NCI-H2029 (cell line): ENCODE measurements at places on chromosomes 16 and 17.

- DNase-seq, result no peak
Observed at GRCh38 chr17:17552351-17553216, 38.9 kb downstream of the PEMT start.

GRCh38 chr17:65664266-65664665 is 102.8 kb upstream of the AXIN2 start:
- no peak for DNase-seq

- no peak for DNase-seq
Observed at GRCh38 chr17:36546418-36547093, 1.8 kb downstream of the GGNBP2 start.

GRCh38 chr17:61245706-61246135 is 153.9 kb upstream of the TBX2 start:
- no peak for DNase-seq

GRCh38 chr17:42025936-42026335 is 6.0 kb downstream of the NKIRAS2 start:
- no peak for DNase-seq

DNA sequence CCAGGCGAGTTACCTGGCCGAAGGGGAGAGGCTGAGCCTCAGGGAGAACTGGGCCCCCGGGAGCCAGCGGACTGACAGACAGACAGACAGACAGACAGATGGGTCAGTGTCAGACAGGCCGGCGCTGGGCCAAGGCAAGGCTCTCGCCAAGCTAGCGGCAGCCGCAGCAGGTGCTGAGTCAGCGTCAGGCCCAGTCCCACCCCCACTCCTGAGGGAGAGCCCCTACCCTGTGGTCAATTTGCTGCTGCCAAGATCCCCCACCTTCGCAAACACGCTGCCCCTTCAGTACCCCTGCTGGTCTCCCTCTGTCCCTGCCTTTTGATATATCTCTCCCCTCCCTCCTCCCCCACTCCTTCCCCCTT is 1.5 kb downstream of the FGF11 start:
- DNase-seq, result no peak

GRCh38 chr16:13767215-13767614 is 152.7 kb upstream of the ERCC4 start:
- DNase-seq, result no peak

- peak; percentile 55 for DNase-seq
Observed at GRCh38 chr17:72978593-72979218, 113.8 kb downstream of the SLC39A11 start.

GRCh38 chr16:83215406-83216001 is 588.7 kb downstream of the CDH13 start:
- no peak for DNase-seq

DNA sequence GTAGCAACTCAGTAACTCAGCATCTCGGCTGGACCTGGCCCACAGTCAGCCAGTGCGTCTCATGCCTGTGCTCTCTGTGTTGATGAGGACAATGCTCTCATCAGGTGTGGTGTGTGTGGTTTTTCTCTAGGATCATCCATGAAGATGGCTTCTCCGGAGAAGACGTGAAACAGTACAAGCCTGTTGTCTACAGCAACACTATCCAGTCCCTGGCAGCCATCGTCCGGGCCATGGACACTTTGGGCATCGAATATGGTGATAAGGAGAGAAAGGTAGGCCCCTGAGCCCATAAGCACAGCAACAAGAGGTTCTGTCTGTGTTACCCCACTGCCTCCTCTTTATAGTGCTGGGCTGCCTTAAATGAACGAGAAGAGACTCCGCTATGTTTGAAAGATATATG is 84.5 kb downstream of the GNAO1 start:
- DNase-seq, result no peak

DNA sequence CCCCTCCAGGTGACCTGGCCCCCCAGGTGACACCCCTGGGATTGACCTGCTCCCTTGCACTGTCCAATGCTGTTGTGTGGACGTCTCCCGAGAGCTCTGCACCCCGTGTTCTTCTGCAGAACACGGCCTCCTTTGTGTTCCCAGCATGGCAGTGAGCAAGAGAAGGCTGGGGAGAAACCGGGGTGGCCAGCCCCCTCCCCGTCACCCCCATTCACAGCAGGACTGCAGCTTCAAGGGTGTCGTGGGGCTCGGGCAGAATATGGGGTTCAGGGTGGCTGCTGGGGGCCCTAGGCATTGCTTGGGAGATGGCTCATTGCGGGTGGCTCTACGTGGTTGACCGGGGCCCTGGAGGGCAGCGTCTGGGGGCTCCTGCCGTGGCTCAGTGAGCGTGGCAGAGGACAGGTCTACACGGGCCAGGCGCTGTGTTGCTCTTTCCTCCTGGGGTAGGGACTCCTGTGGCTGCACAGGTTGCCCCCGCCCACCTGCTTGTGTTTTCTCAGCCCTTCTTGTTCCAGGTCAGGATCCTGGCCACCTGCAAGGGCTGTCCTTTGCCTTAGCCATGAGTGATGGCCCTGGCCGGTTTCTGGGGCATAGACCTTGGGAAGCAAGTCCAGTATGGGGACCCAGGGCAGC is 12.5 kb downstream of the GSE1 start:
- DNase-seq, result no peak

- DNase-seq, result no peak
Observed at GRCh38 chr17:78550464-78550863, 26.7 kb downstream of the DNAH17 start.

DNA sequence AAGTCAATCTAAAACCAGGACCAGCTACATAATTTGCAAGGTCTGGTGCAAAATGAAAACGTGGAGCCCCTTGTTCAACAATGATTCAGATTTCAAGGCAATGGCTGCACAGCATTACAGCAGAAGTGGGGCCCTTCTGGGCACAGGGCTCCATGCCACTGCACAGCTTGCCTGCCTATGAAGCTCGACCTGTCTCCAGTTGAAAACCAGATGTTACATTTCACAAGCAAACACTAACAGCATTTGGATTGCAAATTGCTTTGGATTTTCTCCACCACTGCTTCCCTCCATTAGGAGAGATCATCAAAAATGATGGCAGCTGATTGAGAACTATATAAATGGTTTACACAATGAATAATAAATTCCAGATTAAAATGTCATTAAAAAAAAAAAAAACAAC is 551.4 kb upstream of the ZFHX3 start:
- no peak for DNase-seq

GRCh38 chr16:73840728-73841127 is 455.9 kb upstream of the PSMD7 start:
- DNase-seq, result peak; percentile 5

DNA sequence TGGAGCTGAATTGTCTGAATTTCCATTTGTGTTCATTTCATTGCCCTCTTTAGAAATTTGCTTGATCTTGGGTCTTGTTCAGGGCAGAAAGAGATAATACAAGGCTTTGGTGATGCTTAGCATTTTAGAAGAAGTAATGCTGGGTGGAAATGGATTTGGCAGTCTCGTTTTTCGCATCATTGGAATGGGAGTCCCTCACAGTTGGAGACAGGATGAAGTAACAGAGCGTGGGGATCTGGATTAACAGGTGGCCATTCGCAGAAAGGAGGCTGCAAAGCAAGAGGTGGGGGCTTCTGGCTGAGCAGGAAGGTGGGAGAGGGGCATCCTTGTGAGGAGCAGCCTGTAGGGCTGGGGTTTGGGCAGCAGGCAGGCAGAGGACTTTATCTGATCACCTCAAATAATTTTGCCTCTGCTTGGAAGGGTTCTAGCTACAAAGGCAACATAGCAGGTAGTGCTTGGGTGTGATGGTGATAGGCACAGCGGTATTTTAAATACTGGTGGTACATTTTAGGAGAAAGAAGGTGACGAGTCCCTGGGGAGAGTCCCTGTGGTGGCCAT is 17.0 kb downstream of the KSR1 start:
- DNase-seq, result no peak

DNA sequence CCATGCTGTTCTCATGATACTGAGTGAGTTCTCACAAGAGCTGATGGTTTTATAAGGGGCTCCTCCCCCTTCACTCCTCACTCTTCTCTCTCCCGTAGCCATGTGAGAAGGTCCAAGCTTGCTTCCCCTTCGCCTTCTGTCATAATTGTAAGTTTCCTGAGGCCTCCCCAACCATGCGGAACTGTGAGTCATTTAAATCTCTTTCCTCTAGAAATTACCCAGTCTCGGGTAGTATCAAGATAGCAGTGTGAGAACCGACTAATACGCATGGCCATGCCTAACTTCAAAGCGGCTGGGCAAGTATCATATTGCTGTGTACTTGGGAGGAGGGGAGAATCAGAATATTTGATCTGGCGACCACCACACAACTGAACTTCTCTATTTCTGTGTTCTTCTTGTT is 88.3 kb downstream of the PRKCB start:
- DNase-seq, result no peak

- DNase-seq, result no peak
Observed at GRCh38 chr17:71286625-71287024, 834.2 kb upstream of the SOX9 start.

- no peak for DNase-seq
Observed at GRCh38 chr17:62629556-62630364, 2.3 kb downstream of the MRC2 start.

GRCh38 chr17:69228576-69228975 is at the start of gene ABCA10:
Gene ABCA10 (minus strand): TSS chr17:69228824. CDS start chr17:69225358, 3,466 bp downstream.
- no peak for DNase-seq

GRCh38 chr16:69150146-69150865 is 17.9 kb downstream of the UTP4 start:
- peak; percentile 13 for DNase-seq

DNA sequence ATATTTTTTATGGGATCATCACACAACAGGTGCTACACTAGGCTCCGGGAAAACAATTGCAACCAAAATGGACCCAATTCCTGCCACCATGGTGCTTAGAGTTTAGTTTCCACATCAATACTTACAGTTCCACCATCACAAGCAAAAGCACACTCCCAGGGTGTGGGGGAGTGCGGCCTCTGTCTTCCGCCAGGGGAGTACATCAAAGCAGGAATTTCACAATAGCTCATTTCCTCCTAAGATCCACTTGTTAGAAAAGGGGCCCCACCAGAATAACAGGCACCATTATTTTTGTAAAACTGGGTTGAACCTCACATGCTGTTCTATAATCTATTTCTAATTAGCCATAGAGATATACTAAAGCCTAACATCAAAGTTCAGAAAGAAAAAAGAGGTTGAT is 44.3 kb upstream of the PSMD7 start:
- DNase-seq, result no peak

DNA sequence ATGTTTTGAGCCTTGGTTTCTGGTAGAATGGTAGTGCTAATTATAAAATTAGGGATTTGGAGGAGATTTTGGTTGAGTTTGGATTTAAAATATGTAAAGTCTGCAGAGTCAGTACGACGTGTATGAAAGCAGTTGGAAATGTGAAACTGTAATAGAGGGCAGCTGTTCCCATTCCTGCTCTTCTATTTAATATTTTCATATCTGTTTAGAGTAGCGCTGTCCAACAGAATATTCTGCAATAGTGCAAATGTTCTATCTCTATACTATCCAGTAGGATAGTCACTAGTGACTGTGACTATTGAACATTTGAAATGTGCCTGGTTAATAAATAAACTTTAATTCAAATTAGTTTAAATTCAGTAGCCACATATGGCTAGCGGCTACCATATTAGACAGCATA is 443.4 kb upstream of the SOX9 start:
- DNase-seq, result no peak

GRCh38 chr16:86565644-86566511 is 751 bp upstream of the FOXC2 start:
- no peak for DNase-seq

GRCh38 chr17:66353937-66354401 is 51.6 kb downstream of the PRKCA start:
- no peak for DNase-seq

DNA sequence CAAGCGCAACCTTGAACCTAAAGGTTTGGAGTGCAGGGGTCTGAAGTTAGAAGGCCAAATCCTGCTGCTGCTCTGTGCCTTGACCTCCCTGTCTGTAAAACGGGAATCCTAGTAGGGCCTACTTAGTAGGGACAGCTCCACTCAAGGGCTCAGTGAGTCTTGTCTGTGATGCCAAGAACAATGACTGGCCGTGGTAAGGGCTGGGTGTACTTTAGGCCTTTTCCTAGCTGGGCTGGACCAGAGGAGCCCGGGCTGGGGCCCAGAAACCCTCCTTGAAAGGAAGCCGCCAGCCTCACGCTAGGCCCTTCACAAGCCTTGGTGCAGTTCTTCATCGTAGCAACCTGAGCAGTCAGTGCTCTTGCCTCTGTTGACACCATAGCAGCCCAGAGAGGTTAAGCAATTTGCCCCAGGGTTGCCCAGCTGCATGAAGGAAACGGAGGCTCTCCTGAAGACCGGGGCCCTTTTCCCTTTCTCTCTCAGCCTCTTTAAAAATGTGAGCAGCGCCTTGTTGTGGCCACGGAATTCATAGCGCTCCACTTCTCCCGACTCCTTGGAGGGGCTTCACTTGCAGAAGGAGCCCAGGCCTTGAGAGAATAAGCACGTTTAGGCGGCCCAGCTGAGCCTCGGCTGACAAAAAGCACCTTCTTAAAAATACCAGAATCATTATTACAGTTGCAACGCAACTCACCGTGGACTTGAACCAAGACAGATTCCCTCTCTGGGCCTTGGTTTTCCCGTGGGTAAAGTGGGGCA is 4.4 kb downstream of the NECAB2 start:
- no peak for DNase-seq

- DNase-seq, result no peak
Observed at GRCh38 chr17:44217738-44218343, 1.6 kb downstream of the UBTF start.

- DNase-seq, result no peak
Observed at GRCh38 chr17:13864521-13864920, 204.8 kb upstream of the COX10 start.

DNA sequence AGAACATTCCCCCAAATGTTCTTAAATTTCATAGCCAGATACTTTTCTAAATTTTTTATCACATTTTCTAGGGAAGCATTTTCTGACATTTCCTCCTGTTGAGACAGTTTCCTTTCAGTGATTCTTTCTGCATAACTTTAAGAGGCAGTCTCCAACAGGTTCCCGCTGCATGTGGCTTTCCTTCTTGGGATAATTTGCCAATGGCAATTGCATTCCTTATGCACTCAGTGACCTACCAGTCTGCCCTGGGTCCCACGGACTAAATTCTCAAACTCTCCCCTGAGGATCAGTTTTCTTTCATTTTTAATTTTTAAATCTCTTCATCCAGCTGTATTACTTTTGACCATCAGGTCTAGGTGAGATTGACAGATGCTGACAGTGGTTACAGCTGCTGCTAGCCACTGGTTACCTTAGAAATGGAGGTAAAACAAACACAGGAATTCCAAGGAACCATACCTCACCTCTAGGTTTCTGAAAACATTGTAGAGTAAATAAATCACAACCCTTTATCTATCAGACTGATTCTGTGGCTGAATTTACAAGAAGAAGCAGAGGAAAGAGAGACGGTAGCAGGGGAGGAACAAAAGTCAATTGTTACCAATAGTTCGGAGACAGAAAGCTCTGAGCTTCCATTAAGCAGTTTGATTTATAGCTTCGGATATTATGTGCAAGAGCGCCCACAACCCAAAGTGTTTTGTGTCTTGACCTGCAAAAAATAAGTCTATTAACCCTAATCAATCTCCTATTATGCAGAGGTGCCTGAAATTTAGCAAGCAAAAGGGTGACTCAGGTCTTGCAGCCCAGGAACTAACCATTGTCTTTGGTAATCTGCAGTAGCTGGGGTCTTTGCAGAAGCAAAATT is 216.0 kb downstream of the PMP22 start:
- DNase-seq, result no peak
